Fibroblast of skin of right biceps (primary cell): ENCODE measurements at places on chromosomes 2 and 18.

DNA sequence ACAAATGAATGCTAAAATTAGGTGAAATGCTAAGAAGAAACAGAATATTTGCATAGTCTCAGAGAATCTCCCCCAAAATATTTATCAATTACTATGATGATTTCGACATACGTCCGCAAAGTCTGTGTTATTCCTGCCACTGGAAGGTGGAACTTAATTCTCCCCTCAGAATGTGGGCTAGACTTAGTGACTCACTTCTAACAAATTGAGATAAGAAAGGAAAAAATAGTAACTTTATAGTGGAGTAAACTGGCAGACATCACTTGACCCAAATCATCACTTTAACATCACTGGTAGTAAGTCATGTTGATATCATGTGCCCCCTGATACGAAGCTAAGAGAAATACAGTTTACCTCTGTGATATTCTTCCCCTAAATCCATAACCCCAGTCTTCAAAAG lies 23.5 kb downstream of the HADHB start:
- DNase-seq: peak; percentile 24

GRCh38 chr2:120406566-120406965 lies 60.6 kb downstream of the INHBB start:
- no peak for DNase-seq

GRCh38 chr2:118221536-118222272 lies 133.4 kb downstream of the INSIG2 start:
- peak; percentile 78 for DNase-seq

- DNase-seq: peak; percentile 69
These were observed 10.2 kb downstream of the C18orf32 start for GRCh38 chr18:49476664-49477411.
